Stimulated activated CD8-positive, alpha-beta memory T cell treated with anti-CD3 and anti-CD28 coated beads, Interleukin-7, amount 100 ng/mL, for 1 hour (primary cell): ENCODE measurements at places on chromosomes 12 and 14.
A peak's percentile ranks its signal among the peaks of the same experiment; 100 is the strongest.

DNA sequence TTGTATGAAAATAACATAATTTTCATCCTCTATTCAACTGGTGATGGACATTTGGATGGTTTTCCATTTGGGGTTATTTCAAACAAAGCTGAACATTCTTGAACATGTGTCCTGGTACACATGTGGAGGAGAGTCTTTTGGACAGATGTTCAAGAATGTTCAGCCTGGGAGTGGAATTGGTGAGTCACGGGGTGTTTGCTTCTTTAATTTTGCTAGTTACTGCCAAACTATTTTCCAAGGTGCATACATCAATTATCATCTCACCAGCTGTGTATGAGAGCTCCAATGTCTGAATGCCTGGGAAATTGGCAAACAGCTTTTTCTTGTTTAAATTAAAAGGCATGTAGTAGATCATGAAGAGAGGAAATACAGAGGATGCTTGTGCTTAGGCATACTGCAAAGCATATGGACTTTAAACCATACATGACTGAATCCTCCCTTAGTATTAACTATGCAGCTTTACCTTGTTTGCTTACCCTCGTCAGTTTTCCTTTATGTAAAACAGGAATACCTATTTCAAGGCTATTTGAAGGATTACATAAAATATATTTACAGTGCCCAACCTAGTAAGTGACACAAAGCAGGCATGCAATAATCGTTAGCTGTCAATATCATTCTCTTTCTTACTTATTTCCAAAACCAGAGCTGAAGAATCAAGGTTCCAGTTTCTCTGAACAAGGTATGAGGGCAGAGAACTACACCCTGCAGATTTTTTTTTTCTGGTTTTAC, 152.1 kb downstream of the ITPR2 start:
- DNase-seq = no peak

DNA sequence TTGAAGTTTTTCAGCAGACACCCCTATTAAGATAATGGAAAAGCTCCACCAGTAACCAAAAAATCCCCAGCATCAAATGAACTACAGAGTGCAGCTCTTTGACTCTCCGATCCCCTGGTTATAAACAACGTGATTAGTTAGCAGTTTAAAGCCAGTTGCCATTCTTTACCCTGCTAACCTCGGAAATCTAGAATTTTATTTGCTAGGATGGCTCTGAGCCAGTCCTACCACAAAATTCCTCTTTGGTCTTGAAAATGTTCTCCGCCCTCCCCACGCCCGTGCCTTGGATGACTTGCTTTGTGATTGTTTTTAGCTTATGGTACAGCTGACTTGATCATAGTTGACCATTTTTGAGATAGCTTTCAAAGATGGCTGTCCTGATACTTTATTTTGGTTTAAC, 1.2 kb downstream of the KLHDC2 start:
- DNase-seq = no peak

DNA sequence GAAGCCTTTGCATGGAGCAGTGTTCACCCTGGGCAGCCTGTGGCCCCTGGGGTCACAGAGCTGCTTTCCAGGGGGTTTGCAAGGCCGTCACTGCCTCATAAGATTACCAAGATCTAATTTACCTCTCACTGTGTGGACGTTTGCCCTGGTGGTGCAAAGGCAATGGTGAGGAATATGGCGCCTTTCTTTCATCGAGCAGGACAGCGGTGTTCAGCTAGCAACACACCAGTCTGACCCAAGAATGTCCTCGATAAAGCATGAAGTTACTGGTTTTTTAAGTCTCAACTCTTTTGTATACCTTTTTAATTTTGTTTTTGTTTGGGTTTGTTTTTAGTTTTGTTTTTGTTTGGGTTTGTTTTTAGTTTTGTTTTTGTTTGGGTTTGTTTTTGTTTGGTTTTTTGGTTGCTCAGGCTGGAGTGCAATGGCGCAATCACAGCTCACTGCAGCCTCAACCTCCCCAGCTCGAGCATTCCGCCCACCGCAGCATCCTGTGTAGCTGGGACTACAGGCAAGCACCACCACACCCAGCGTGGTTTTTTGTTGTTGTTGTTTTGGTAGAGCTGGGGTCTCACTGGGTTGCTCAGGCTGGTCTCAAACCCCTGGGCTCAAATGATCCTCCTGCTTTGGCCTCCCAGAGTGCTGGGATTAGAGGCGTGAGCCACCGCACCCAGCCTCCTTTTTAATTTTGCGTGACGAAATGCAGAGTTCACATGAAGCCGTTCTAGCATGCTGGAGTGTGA, 57.9 kb downstream of the PPP2R5C start:
- DNase-seq = no peak

DNA sequence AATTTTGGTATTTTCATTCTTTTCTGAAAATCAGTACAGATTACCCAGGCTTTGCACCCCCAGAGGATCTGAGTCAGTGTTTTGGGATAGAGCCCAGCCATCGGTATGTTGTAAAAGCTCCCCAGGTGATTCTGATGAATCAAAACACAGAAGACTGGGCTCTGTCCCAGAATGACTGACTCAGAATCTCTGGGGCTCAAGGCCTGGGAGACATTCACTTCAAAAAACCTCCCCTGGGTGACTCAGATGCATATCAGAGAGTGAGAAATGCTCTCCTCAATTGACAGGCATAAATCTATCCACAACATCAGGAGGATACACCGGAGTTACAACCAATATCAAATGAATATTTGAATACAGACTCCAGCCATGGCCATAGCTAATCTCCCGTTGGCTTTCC, 32.6 kb downstream of the SLC35F4 start:
- DNase-seq = no peak

DNA sequence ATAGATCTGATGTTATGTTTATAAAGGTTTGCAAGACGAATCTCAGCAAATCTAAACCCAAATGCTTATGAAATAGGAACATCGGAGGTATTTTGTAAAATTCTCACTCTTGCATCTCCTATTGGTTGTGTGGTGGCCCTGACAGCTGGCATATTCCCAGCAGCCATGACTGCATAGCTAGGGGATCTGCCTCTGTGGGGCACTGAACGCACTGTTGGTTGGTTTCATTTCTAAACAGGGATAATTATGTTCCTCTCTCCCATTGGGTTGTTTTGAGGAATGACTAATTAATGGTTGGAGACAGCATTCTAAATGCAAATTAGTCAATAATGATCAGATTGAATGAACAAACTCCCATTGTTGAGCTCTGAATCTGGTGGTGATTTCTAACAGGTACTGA, 2.7 kb upstream of the BEST3 start:
- no peak for DNase-seq

DNA sequence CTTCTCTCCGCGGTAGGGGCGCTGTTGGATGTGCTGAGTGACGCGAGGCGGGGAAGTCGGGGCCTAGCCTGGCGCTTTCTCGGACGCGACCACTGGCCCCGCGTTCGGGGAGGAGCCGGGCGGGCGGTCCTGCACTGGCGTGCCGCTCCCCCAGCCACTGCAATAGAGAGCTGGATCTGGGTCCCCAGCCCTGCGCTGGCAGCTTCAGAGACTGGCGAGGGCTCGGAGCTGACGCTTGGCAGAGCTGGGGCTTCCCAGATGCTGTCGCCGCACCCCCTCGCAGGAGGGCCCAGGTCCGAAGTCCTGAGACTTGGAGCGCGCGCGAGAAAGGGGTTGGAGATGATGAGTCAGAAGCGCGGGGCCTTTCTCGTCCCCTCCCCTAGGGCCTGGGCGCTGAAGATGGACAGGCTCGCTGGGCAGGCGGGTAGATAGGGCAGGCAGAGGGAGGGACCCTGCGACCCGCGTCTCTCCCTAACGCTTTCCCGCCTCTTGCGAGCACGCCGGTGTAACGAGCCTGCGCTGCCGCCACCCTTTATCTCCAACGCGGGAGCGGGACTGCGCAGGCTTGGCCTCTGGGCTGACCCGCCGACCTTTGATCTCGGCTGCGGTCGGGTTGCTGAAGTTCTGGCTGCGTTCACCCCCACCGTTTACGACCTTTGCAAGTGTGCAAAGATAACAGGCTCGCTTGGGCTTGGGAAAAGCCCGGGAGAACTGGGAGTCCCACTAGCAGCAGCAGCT, 3.0 kb downstream of the TMEM253 start:
- DNase-seq = peak; percentile 86

DNA sequence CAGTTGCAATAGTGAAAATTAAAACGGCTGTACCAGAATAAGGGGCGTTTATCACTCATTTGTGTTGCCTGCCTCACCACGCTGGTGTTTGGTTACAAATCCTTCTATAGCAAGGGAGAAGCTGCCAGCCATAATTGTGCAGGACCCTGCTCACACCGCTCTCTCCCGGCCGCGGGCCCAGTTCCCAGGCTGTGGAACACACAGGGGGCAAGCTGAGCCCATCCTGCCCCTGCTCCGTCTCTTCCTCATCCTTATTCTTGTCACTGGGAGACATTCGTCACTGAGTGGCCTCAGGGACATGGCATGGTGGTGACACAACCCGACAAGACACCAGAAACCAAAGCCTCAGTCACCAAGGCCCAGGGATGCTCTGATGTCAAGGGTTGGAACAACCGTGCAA, 116.3 kb upstream of the FKBP4 start:
- no peak for DNase-seq

- DNase-seq = no peak
Measured at GRCh38 chr12:76560086-76560491, 518 bp upstream of the OSBPL8 start.

DNA sequence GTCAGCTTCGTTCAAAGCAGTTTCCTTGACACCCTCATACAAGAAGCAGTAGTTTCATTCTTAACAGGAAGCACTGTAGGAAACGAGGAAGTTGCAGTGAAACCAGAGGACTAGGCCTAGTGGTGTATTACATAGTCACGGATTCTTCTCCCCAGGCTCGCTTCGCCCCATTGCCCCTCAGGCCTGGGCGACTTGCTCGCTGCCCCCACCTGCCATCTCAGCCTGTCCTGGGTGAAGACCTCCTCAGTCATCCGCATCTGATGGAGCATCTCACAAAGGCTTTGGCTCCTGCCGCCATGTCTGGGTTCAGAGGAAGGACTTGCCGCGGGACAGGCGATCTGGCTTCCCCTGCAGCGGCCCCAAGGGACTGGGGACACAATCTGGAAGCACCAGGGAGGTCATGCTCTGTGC, 93.5 kb downstream of the LMNTD1 start:
- DNase-seq = no peak

DNA sequence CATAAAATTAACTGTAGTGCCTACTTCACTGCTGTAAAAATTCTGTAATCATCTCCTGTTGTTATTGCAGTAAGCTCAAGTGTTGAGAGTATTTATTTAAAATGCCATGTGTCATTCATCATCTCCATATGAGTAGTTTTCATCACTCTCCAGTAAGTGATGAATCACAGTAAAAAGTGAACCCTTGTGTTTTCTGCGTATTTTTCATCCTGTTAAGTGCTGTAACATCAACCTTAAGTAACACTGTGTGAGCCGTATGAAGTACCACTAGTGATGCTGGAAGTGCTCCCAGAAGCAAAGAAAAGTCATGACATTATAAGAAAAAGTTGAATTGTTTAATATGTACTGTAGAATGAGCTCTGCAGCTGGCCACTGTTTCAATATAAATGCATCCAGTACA, 55.4 kb downstream of the SLCO1B3 start:
- DNase-seq = no peak
